WERI-Rb-1 (cell line): ENCODE measurements at places on chromosomes 11 and 22.
A peak's percentile ranks its signal among the peaks of the same experiment; 100 is the strongest.

DNA sequence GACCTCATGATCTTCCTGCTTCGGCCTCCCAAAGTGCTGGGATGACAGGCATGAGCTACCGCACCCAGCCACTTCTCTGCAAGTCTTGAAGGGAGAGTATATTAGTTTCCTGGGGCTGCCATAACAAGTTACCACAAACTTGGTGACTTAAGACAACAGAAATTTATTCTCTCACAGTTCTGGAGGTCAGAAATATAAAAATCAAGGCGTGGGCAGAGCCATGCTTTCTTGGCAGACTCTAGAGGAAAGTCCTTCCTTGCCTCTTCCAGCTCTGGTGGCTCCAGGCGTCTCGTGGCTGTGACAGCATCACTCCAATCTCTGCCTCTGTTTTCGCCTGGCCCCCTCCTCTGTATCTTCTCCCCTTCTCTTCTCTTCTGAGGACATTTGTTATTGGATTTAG is 110.2 kb upstream of the NAV2 start:
- no peak for DNase-seq

DNA sequence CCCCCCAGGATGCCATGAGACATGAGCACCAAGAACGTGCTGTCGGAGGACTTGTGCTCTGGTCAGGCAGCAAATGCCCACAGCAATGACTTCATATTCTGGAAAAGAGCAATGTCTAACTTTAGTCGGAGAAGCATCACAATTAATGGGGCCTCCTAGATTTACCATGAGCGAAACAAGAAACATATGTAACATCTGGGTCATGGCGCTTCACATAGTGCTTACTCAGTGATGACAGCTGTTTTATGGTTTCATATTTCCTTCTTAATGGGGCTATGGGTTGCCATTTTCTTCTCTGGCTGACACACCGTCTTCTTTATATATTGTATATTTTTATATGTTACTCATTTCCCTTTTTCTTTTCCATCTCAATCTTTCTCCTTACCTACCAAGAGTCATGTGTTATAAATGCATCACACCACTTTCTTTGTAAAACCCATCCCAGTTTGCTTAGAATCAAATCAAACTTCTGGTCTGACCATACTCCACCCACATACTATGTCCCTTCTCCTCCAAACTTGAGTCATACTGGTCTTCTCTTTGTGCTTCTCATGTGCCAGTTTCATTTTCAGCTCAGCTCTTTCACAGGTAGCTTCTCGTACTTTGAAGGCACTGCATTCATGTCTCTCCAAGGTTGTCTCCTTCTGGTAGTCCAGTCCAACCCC is 9.4 kb upstream of the CASP12 start:
- DNase-seq: no peak

DNA sequence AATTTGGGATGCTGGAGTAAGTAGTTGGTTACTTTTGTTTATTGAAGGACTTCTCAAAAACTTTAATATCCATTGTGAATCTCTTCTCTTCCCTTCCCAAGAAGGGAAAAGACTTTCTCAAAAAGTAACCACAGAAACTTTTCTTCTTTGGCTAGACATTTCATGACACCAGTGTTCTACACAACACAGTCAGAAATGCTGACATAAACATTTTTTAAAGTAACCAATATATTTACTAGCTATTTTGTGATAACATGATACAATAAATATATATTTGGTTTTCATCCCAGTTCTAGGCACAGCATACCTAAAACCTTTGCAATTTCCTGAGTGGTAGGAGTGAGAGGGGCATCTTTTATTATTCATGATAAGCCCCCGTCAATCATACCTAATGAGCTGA is 47.8 kb downstream of the FAM118A start:
- DNase-seq: no peak

DNA sequence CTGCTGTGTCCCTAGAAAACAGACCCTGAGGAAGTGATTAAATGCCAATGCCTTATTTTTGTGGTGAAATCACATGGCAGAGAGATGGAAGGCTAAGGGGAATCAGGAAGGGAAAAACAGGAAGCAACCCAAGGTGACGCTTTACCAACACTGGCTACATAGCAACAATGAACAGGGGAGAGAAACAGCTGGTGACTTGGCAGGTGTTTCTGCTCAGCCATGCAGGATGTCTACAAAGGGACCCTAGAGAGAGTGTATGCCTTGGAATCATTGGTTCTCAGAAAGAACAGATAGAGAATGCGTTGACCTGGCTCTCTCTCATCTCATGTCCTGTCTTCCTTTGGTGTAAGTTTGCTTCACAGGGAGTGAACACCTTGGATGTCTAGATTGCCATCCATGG is 911.9 kb downstream of the OPCML start:
- no peak for DNase-seq

- DNase-seq: peak; percentile 24
Measured at GRCh38 chr22:21951931-21952465, 650 bp downstream of the PPM1F start.

DNA sequence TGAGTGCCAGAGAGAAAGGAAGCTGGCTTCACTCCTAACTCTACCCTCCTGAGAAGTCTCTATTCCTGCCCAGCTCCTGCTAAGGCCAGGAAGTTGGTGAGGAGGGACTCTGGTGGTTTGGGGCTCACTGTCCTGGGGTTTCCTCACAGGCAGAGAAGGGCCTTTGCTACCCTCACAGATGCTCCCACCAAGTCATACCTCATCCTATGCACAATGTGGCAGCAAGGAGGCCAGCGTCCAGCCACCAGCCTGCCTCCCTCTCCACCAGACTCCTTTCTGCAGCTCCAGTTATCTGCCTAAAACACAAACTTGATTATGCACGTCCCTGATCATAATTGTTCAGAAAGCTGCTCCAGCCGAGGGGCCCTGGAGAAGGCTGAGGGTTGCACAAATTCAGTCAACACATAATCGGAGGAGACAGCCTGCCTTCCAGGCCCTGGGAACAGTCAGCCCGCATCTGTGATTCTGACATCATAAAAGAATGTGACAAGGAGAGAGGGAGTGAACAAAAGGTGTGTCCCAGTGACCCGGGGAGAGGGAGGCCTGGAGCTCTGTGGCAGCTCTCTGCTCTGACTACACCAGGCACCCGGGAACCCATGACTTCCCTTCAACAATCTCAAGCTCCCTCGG is 28.8 kb downstream of the DKK3 start:
- no peak for DNase-seq

GRCh38 chr11:2883979-2884815 is 1.4 kb downstream of the CDKN1C start:
- DNase-seq: peak; percentile 47

- no peak for DNase-seq
Measured at GRCh38 chr11:65559535-65559934, 1.4 kb upstream of the LTBP3 start.

- DNase-seq: no peak
Measured at GRCh38 chr11:27412192-27412691, 49.2 kb upstream of the CCDC34 start.

DNA sequence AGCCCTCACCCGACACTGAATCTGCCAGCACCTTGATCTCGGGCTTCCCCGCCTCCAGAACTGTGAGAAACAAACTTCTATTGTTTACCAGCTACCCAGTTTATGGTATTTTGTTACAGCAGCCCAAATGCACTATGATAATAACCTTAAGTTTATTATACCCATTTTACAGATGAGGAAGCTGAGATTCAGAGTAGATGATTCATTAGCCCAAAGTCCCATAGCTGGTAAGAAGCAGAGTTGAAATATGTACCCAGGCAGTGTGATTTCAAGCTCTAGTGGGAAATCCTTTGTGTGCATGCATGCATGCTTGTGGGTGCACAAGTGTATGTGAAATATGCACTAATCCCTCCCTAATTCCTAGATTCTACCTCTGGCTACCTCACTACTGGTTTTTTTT is 7.9 kb downstream of the GRIK4 start:
- no peak for DNase-seq
